ENCODE measurements at places on chromosomes 6 and 20.

DNA sequence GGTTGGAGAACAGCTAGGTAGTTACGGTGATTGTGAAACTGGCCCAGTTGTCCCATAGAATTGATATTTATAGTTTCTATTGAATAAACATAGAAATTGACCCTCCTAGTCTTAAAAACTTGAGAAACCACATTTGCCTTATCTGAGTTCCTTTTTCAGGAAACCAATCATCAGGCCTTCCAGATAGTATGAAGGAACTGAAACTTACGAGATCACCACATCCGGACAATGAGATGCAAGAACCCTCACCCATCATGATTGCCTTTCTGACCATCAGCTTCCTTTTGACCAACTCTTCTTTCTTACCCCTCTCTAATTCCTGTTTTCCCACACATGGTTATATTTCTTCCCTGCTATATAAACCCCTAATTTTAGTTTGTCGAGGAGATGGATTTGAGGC lies 21.8 kb downstream of the SLC35F1 start:
- DNase-seq, result no peak

- DNase-seq, result no peak
Measured at GRCh38 chr20:61873651-61874420, 191.8 kb downstream of the TAF4 start.

DNA sequence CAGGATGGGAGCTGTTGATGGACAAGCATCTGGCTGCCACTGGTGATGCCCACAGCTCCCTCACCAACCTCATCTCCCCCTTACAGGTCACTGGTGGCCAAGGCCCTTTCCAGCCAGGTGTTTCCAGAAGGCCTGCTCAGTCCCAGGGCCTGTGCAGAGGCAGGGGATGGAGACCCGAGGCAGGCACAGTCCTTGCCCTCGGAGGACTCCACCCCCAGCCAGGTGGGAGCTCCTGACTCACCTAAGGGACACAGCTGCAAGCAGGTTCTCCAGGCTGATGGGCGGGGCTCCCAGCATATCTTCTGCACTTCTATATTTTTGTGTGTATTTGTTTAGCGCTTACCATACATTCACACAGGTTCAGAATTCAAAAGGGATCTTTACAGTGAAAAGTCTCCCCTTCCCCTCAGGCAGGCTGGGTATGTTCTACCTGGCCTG lies 17.4 kb downstream of the PRPH2 start:
- DNase-seq, result no peak

DNA sequence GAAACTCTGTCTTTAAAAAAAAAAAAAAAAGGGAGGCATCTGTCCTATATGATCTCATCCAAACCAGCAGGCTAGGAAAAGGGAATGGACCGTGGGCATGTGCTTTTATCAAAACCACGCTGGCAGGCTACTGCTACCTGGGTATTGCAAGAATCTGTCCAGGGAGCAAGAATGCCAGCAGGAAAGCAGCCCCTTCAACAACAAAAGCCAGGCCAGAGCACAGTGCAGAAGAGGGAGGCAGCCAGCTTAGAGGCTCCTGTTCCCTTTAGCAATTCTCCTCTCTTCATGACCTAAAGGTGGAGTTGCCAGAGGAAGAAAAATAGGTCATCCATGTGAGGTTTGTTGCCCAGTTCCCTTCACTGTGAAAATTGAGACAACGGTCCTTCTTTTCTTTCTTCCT lies 18.2 kb downstream of the TBC1D20 start:
- DNase-seq, result no peak

DNA sequence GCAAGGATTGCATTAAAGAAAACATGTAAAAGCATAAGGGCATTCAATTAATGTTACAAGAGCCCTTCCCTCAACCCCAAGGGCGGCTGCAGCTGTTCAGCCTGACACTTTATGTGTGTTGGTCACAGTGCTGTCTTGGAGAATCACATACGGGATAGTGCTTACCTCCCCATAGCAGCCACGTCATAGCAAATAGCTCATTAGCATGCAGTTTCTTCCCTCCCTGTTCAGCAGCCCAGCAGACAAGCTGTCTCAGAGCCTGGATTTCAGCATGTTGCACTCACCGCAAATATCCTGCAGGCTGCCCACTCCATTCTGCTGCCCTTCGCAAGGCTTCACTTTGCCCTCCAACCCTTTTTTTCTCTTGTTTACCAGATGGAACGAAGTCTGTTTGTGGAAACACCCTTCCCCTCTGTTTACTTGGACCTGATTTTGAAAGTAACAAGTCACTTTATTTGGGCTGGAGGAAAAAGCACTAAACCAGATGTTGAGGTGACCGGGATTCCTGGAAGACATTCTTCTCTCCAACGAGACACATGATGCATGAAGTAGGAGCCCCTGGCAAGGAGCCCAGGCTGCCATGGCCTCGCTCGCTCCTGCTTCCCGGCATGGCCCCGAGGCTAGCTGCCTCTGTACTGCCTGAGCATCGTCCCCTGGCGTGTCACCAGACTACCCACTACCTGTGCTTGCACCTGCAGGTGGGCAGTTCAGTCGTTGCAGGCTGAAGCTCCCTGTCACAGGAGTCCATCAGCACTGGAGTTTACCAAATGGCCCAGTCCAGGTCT lies 151.6 kb upstream of the GMDS start:
- DNase-seq, result no peak

DNA sequence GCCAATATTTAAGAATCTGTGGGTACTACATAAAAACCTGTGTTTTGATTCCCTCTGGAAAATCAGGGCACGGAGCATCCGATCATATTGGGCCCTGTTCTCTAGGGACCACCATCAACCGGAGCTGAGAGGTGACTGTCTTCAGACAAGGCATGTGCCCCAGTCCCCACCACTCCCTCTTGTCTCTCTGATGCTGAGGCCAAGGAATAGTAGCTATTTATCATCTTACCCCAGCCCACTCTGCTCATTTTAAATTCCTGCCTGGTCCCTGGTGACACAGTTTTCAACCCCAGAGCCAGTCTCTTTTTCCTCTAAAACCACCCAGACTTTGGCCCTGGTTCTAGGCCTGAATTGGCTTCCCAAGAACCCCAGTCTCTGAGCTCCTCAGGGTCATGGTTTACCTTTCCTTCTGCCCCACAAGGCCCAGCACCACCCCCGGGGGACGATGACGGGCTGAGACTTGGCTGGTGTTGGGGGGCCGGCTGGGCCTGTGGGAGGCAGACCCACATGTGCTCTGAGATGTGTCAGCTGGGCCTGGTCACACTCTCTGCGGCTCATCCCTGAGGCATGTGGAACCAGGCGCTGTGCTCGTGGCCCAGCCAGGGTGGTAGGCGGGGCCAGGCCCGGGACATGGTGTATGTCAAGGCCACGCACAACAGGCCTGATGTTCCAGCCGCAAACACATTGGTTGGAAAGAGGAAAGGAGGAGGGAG lies 114.4 kb downstream of the CEBPB start:
- no peak for DNase-seq

DNA sequence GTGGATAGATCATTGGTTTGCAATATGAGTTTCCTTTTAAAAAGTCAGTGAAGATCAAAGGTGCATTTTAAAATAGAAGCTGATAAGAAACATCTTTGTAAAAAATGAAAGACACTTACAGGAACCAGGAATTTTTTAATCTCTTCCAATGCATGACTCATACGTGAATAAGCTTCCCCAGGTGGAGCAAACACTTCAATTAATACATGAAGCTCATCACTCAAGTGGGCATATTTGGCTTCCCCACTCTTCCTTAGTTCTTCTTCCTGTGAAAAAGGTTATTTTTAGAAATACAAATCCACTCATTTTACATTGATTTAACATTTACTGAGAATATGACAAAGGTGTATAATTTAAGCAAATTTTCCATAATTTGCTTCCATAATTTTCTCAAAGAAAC lies 308.1 kb downstream of the KHDRBS2 start:
- DNase-seq, result no peak

- no peak for DNase-seq
Measured at GRCh38 chr6:25756382-25757363, 2.1 kb downstream of the SLC17A4 start.

DNA sequence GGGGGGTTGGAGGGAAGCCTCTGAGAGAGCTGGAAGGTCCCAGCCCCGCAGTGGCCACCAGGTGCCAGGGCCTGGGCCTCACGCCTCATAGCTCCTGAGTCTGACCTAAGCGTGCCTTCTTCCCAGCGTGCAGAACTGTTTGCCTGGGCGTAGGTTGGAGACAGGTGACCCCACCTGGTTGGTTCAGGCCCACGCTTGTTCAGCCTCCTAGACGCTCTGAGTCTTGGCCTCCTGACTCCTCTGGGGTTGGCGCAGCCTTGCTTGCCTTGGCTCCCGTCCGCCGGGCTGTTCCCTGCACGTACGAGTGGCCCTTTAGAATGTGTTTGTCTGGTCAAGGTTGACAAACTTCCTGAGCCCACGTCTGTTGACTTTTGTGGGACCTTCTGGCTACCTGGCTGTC lies 70.8 kb downstream of the EYA2 start:
- DNase-seq, result no peak

GRCh38 chr6:137315081-137315480 lies 95.9 kb upstream of the IFNGR1 start:
- DNase-seq, result no peak

DNA sequence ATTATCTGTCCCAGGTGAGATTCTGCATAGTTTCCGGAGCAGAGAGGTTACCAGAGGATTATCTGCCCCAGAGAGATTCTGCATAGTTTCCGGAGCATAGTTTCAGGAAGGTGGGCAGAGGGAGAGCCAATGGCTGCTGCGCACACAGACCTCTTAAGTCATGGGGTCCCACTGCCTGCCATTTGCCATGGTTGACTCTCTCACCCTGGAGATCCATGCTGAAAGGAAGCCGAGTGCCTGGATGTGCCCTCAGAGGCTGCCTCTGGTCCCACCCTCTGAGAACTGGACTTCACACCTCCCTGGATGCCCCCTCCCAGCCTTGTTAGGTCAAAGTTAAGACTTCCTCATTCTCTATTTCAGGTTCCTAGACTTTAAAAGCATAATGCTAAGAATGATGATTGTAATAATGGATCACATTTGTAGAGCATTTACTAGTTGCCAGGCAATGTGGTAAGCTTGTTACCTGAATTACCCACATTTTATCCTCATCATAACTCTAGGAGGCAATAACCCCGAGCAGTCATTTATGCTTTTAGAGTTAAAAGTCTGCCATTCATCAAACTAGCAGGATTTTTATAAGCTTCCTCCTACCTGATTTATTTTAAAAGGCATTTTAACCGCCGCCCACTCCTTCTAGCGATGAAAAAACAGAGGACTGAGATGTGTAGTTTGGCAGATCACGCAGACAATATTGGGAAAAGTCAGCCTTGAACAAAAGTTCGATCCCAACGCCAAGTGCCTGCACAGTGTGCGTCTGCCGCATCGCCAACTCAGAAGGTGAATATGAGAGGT lies 11.9 kb downstream of the SERPINB9 start:
- DNase-seq, result no peak

DNA sequence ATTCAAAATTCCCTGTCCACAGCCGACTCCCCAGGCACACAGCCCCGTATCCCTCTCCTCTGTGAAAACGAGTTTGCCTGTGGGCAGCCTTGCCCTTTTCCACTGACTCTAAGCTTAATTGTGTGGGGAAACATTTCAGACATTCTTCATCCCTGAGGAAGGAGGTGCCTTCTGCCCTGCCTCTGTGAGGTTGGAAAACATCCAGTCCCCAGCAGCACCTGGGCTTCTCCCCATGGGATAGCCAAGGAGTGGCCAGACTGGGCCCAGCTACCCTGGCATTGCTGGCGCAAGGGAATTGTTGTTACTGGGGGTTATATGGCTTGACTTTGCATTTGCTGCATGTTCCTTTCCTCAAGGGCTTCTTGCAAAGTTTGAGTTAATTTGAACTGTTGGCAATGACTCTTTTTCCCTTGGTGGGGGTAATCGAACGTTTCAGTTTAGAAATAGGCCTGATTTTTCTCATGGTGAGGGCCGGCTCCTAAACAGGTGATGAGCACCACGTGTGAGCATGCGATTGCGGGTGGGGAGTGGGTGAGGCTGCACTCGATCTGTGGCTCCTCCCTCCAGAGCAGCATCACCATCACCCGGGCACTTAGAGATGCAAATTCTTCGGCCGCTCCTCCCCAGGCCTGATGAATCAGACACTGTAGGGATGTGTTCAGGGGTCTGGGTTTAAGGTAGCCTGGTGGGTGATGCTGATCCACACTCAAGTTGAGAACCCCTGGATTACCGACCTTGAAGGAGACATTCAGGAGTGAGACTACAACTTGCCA lies 29.9 kb downstream of the GABRR2 start:
- no peak for DNase-seq

DNA sequence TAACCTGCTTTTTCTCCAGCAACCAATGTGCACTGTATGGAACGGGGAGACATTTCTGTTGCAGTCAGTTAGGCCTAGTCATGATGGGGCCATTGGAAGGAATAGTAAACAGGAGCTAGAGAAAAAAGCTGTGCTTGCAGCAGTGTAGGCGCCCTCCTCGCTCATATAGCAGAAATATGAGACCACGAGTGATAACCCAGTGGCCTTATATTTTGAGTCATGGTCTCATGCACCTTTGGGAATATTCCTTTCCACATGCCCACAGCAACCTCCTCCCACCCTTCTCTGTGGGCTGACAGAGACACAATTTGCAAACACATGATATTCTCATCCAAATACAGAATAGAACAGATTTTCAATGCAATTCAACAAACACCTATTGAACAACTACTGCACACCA lies 248.9 kb upstream of the CITED2 start:
- DNase-seq, result no peak

- DNase-seq, result no peak
Measured at GRCh38 chr20:4152696-4153235, 137.4 kb upstream of the RNF24 start.

- DNase-seq, result no peak
Measured at GRCh38 chr6:2020909-2021308, 224.5 kb downstream of the GMDS start.

GRCh38 chr6:4358414-4359107 lies 223.2 kb upstream of the ECI2 start:
- DNase-seq, result peak; percentile 32

DNA sequence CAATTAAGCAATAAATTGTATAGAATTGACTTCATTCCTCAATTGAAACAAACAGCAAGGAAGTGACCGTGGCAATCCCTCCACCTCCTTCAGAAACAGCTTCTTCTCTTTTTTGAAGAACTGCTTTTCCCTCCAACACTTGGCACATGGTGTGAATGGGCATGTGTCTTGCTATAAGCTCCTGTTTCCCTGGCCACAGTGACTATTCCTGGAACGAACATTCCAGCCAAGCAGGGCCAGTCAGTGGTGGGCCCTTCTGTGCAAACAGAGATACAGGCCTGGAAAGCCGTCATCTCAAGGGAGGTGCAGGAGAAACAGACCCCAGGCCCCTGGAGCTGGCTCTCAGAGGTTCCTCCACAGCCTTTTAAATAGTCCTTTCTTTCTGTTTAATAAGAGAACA lies 6.9 kb downstream of the TXNDC5 start:
- no peak for DNase-seq
